ENCODE measurements at places on chromosomes 1 and 21.

GRCh38 chr1:31483012-31483946 is 70.3 kb downstream of the SERINC2 start:
- DNase-seq: no peak

GRCh38 chr1:197065559-197065958 is 1.5 kb downstream of the F13B start:
- no peak for DNase-seq

DNA sequence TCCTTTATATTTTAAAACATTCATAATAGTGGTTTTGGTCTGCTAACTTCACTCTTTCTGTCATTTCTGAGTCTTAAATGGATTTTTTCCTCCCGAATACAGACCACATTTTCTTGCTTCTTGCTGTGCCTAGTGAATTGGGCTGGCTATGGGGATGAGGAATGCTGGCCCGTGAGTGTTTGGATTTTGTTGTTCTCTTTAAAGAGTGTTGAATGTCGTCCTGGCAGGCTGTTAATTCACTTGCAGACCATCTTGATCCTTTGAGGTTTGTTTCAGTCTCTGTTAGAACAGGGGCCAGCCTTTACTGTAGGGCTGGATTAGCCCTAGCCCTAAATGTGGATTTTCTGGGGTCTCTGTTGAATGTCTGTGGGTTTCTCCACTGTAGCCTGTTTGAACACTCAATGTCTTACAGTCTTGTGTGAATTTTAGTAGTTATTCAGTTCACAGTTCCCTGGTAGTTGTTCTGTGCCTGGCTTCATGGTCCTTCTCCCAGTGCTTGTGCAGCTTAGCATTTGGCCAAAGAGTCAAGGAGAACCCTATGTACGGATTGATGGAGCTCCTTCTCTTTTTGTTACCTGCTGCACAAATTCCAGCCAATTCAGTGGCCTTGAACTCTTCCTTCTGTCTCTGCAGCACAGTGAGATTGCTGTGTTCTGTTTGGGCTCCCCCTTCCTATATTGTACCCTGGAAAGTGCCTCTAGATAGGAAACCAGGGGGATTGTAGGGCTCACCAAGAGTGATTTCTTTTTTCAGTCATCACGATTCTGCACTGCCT is 95.7 kb downstream of the DYRK1A start:
- no peak for DNase-seq

DNA sequence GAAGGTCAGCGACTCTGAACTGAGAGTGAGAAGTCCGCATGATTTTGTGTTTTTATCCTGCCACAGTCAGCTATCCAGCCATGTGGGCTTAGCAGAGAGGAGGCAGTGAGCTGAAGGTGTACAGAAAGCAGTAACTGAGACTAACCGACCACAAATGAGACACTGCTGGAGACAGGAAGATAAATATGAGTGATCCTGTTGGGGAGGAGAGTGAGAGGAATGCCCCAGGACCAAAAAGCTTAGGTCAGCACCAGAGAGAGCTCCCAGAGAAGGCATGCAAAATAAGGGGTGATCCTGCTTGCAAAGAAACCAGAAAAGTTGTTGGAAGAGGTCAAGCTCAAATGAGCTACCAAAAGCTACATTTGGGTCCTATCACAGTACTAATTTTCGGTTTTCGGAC is 63.7 kb downstream of the HLCS start:
- no peak for DNase-seq
